ENCODE measurements at places on chromosomes 3 and 15.

DNA sequence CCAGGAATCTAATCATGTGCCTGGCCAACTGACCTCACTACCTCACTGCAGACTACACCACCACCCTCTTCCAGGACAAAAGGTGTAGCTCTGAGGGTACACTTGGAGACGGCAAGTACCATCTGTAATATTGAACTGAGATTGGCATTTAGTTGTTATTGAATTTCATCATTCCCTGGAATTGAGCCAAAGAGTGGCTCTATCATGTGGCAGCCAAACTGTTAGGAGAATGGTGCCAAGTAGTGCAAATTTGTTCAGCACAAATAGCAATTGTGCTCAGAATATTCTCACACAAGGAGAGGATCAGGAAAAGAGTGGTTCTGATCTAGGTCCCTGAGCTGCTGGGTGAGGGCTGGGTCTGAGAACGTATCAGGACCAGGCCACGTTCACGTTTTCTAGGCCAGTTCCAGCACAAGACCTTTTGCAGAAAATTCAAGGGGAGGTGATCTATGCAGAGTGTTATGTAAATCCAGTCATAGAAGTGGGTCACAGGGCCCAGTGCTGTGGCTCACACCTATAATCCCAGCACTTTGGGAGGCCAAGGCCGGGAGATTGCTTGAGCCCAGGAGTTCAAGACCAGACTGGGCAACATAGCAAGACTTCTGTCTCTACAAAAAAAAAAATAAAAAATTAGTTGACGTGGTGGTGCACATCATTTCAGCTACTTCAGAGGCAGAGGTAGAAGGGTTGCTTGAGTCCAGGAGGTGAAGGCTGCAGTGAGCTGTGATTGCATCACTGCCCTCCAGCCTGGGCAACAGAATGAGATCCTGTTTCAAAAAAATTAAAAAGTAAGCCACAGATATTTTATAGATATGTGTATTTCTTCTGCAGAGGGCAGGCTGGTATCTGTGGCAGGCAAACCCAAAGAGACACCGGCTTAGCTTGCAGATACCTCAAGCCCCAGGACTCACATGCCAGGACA, 31.9 kb upstream of the CFAP161 start:
- no peak for DNase-seq

- DNase-seq = no peak
Observed at GRCh38 chr3:153848702-153849101, 272.5 kb upstream of the ARHGEF26 start.

GRCh38 chr3:43960448-43960840, 269.7 kb downstream of the ABHD5 start:
- DNase-seq = no peak

GRCh38 chr3:136731274-136731884, 20.8 kb downstream of the STAG1 start:
- DNase-seq = no peak

- no peak for DNase-seq
Observed at GRCh38 chr15:94008104-94009074, 223.0 kb upstream of the MCTP2 start.

- no peak for DNase-seq
Observed at GRCh38 chr3:139620438-139620837, 57.3 kb downstream of the NMNAT3 start.

- no peak for DNase-seq
Observed at GRCh38 chr15:40157778-40158447, 3.0 kb upstream of the BUB1B start.

DNA sequence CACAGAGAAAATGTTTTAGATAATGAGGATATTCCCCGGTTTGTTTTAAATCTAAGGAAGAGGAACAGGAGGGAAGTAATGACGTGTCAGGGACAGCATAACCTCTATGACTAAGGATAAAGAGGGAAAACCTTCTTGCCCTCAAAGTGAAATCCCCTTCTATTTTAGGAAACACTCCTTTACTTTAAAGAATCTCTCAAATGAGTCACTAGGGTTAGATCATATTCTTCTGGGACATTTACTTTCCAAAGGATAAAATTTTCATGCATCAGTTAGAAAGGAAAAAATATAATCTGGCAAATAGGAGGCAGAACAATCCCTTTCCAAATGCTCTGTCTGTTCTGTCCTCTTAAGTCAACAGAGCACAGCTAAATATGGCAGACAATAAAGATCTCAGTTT, 43.2 kb upstream of the UBE2E2 start:
- DNase-seq = no peak

- no peak for DNase-seq
Observed at GRCh38 chr3:14811684-14812083, 7.1 kb upstream of the FGD5 start.

DNA sequence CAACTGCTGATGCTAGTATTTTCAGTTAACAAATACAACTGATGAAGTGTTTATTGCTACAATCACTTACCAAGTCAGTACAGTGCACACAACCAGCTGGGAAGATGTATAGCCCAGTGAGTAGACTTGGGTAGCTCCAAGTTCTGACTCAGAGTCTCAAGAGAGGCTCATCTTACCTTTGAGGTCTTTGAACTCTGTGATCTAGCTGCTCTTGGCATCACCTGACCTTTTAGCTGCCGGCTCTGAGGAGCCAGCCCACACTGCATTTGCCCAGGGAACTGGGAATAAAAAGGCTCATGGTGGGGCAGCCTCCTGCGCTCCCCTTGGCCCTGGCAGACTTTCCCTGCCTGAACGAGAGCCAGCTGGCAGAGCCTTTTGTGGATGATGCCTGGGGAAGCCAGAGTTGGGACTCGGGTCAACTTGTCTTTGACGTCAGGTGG, 82.6 kb downstream of the CEMIP start:
- no peak for DNase-seq

DNA sequence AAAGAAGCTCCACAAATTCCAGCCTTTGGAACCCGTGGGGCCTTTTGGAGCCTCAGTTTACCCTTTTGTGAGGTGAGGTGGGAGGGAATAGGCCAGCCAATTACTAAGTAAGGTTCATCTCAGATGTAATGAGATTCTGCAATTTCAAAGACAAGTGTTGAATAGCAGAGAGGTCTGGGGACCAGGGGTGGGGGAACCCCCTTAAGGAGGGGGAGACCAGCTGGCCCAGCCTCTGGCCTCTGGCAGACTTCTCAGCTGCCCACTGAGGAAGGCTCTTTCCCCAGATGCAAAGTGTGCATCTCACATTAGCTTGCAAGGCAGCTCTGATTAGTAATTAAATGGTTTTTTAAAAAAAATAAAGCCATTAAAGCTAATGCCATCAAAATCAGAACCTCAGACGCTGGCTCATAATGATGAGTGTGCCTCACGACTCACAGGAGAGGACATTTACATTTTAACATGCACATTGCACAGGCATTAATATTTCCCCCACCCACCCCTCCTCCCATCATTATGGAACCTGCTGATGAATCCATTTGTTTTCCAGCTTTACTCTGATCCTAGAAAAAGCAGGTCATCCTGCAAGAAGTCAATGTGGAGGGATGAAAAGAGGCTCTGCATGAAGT, 176.7 kb upstream of the TLE3 start:
- DNase-seq = no peak

DNA sequence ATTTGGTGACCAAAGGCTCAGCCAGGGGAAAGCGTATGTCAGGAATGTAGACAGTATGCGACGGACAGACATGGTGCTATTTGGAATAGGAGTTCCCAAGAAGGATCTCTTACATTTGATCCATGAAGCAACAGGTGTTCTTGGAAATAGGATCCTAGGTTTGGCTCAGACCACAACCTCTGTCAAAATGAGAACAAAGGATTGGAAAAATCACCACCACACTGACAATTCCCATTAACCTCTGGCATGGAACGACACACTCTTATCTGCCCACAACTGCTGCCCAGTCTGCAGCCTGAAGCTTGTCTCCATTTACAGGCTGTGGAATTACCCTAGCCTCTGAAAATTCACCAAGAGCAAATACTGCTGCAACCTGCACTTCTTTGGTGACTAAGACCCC, 33.6 kb upstream of the LRRN1 start:
- DNase-seq = peak; percentile 60

- no peak for DNase-seq
Observed at GRCh38 chr15:42996871-42997270, 76.3 kb upstream of the TTBK2 start.

GRCh38 chr3:299590-300301, 103.2 kb downstream of the CHL1 start:
- no peak for DNase-seq

DNA sequence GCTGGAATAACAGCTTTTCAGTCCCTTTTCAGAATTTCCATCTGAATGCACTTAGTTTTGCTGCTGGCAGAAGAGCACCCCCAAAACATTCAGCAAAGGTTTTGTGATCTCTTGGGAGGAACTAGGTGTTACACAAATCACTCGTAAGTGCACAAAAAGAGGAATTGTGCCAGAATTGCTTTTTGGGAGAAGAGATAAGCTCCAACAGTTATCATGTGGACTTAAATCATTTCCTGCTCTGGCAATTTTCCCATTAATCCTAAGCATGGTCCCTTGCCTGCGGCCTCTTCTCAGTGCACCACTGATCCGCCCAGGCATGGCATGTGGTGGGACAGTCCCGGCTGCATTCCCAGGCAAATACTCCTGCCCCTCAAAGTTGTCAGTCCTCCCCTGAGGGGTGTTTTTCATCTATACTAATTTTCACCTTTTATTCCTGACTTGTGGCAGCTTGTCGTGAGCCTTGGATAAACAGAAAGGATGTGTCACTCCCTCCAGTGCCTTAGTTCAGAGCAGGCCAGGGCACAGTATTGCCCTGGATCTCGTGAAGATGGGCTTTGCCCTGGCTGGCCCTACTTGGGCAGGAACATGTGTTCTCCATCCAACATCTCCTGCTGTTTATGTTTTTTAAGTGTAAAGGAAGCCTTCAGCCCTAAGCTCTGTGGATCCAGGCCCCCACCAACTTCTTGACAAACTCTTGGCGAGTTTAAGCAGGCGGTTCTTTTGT, 44.6 kb upstream of the VILL start:
- DNase-seq = peak; percentile 97

DNA sequence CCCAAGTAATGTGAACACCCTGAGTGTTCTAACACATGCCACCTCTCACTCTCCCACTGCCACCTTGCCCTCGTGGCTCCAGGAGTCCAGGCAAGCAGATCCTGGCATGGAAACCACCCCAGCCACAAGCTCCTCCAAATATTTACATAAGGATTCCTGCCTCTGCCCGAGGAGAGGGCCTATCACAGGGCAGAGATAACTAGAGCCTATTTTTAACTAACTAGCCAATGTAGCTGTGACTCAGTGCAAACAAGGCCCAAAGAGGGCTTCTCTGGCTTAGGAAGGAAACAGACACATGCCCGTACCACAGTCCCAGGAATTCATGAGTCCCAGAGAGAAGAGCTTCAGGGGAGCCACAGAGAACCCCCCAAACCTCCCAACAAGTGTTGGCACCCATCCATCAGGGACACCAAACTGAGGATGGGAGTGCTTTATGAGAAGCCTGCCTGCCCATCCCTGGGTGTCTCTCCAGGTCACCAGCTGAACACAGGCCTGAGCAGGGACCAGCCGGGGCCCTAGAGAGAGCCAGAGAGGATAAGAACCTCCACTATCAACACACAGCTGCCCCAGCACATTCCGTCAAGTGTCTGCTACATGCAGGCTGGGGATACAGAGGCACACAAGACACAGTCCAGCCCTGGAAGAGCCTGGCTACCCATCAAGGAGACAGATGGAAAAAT, 9.2 kb downstream of the FYCO1 start:
- DNase-seq = no peak

- no peak for DNase-seq
Observed at GRCh38 chr3:20147361-20147760, 38.6 kb downstream of the SGO1 start.

DNA sequence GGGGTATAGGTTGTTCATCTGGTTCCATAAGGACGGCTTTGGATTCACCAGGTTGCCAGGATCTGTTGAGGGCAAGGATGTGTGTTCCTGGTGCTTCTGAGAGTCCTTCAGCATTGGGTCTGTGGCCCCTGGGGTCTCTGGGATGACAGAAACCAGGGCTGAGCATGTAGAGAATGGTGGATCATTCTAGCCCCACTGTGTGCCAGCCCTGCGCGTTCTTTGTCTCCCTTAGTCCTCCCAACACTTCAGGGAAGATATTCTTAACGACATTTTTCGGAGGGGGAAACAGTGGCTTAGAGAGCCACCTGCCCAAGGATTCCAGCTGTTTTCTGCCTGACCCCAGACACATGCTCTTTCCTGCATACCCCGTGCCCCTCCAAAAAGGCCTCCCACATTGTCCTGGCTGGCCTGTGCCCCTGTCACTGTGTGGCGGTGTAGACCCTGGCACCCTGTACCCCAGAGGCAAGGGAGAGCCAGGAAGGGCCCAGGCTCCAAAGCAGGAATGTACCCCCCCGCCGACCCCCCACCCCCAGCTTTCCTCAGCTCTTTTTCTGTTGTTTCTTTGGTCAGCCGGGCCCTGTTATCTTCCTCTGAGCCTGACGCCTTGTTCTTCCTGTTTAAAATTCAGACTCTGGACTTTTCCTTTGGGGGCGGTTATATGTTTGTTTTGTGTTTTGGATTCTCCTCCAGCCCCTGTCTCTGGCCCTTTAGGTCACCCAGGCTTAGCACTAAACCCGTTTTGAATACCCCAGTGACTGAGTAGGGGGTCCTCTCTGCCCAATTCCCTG, 57.8 kb upstream of the SMAD6 start:
- DNase-seq = no peak

GRCh38 chr3:30319713-30320112, 286.7 kb upstream of the TGFBR2 start:
- peak; percentile 71 for DNase-seq

DNA sequence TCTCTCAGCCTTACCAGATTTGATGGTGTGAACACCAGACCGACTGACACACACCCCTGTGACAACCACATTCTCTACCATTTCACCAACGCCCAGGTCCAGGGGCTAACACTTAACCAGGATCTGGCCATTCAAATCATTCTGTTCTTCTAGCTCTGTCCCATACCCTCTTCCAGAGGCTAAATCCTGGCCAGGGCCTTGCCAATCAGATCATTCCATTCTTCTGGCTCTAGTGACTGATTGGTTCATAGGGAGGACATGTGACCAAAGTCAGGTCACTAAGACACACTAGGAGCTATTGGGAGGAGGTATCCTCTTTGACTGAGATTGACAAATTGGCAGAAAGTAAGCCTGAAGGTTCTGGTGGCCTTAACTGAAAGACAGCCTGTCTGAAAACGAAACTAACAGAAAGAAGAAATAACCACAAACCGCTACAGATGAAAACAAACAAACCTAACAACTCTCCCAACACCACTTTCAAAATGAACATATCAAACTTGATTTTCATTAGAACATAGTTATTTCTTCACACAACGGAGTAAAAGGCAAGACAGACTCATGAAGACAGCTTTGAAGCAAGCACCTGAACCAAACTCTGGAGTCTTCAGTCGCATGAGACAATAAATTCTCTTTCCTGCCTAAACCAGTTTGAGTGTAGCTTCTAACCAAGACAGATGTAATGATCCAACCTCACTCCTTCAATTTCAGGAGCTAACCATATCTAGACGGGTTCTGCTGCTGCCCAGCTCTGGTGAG, 68.5 kb downstream of the TRANK1 start:
- DNase-seq = no peak

GRCh38 chr3:187725653-187726370, 19.5 kb downstream of the BCL6 start:
- DNase-seq = no peak

Data from islet precursor cell (in vitro differentiated cells).